ENCODE measurements at places on chromosomes 13 and 19.

DNA sequence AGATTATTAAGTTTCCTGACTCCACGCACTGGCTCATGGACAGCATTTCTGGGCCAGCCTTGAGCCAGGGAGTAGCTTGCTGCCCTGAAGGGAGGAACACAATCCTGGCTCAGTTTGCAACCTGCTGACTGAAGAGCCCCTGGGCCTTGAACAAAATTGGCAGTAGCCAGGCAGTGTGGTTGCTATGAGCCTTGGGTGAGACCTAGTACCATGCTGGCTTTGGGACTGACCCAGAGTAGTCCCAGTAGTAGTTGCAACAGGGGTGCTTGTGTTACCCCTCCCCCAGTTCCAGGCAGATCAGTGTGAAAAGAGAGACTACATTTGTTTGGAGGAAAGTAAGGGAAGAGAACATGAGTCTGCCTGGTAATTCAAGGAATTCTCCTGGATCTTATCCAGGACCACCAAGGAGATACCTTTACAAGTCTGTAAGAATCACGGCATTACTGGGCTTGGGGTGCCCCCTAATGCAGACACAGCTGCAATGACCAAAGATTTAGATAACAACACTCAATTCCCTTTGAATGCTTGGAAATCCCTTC is 22.0 kb downstream of the ITGBL1 start:
- DNase-seq = no peak

DNA sequence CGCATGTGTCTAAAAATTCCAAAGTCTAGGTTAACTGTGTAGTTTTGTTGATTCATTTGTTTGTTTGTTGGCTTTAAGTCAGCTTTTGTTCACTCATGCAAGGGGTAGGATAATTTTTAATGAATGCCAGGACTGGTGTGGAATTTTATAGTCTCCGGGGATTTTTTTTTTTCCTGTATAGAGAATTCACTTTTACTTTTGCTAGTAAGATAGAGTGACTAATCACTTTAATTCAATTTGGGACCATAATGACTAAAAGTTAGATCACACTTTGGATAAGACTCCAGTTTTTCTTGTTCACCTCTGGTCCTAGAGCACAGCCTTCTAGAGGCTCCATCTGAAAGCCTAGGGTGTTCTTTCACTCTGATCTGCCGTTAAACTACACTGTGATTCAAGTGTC is 1690.0 kb downstream of the PCDH9 start:
- no peak for DNase-seq

- DNase-seq = no peak
Observed at GRCh38 chr19:21439201-21439751, 42.3 kb downstream of the ZNF493 start.

- no peak for DNase-seq
Observed at GRCh38 chr13:39501702-39502324, 101.2 kb downstream of the LHFPL6 start.

DNA sequence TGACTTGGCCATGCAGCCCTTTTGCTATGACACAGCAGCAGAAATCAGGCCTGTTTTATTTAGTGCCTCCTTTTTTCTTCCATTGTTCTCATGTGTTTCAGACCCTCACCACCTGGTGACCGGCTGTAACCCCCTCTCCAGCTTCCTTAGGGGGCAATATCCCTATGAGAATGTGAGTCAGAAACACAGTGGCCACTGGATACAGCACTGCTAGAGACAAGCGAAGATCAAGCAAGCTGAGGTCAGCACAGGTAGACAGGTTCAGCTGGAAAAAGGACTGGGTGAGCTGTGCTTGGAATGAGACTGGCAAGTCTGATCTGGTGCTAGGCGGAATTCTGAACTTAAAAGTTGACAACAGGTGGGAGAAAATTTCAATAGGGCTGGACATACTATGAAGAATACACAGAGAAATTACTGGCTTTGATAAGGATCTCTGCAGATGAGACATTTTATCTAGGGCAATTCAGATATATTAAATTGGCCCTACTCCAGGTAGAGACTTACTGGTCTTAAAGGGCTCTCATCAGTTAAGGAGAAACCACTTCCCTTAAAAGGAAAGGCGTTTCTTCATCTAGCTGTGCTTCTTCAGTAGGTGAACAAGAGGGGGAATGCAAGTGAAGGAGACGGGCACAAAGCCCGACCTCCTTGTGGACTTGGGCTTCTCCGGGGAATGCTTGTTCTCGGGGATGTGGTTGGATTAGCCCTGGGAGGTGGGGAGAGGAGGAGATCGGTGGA is 83.3 kb downstream of the ERCC5 start:
- DNase-seq = no peak

DNA sequence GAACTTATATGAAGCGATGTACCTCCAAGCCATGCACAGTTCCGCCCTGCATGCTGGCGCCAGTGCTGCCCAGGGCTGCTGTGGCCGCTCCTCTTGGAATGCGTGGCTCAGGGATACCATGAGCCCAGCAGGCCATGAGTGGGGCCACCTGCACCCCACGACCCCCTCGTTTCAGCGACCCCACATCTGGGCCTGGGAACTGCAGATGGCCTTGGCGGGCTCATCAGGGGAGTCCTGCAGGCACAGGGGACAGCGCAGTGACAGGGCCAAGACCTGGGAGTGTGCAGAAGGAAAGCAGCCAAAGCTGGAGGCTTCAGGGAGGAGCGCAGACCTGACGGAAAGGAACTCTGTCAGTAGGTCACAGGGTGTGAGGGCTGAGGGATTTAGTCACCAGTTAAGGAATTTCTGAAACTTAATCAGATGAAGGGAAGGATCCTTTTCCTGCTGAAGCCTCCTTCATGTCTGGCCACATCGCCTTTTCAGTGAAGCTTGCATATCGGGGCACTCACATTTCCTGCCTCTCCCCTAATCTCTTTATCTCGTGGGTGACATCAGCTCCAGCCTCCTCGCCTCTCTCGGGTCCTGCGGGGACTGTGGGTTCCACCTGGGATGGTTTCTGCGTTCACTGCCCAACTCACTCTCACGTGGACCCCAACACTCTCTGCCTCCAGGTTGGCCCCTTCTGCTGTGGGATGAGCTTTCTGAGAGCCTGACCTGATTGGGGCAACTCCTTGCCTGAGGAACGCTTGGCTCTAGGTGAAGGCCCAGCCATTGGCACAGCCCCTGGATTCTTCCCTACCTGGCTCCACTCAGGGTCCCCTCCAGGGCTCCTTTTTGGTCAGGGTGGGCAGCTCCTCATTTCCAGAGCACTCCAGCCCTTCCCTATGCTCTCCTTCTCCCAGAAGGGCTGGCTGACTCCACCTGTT is 123.5 kb downstream of the CRYL1 start:
- no peak for DNase-seq

- DNase-seq = no peak
Observed at GRCh38 chr13:40185414-40185813, 481.0 kb downstream of the FOXO1 start.

DNA sequence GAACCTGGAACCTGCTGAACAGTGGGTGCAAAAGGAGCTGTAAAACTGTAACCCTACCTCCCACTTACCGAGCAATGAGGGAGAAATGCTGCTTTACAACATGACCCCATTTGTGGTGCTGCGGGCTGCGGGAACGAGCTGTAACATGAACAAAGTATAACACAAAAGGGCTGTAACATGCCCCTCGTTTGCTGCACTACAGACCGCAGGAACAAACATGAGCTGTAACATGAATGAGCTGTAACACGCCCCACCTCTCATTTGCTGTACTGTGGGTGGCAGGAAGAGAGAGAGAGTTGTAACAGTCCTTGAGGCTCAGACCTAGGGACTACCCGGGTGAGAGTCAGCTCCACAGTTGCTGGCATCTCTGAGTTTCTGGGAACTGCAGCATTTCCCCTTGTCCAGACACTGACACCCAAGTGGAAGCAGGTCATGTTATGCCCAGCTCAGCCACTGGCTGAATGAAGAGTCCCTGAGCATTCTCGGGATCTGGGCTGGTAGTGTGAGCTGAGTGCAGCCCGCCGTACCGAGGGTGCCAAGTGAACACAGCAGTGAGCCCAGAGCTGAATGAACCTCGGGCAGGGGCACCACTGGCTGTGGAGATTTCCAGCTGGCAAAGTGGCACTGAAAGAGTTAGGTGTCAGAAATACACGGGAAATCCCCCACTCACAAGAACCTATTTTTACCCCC is 1385.3 kb upstream of the SPRY2 start:
- DNase-seq = no peak

- DNase-seq = peak; percentile 2
Observed at GRCh38 chr13:42333613-42334328, 61.8 kb downstream of the AKAP11 start.

DNA sequence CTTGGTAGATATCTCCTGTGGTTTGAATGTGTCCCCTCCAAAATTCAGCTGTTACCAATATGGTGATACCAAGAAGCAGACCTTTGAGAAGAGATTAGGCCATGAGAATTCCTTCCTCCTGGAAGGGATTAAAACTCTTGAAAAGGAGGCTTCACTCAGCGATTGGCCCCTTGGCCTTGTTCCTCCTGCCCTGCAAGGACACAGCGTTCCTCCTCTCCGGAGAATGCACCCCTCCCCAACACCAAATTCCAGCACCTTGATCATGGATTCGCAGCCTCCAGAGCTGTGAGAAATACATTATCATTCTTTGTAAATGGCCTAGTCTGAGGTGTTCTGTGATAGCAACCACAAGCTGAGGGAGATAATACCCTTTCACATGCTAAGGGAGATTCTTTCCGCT is 34.5 kb upstream of the ARHGEF7 start:
- DNase-seq = no peak

DNA sequence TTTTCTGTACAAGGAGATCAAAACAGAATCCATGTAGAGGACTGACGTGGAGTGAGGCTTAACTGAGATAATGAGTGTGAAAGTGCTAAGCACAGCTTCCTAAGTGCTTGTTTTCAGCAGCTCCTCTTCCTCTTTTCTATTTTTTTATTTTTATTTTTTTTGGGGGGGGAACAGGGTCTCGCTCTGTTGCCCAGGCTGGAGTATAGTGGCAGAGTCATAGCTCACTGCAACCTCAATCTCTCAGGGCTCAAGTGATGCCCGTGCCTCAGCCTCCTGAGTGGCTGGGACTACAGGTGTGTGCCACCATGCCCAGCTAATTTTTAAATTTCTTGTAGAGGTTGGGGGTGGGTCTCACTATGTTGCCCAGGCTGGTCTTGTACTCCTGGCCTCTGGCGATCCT is 5.6 kb upstream of the FOSB start:
- DNase-seq = no peak

DNA sequence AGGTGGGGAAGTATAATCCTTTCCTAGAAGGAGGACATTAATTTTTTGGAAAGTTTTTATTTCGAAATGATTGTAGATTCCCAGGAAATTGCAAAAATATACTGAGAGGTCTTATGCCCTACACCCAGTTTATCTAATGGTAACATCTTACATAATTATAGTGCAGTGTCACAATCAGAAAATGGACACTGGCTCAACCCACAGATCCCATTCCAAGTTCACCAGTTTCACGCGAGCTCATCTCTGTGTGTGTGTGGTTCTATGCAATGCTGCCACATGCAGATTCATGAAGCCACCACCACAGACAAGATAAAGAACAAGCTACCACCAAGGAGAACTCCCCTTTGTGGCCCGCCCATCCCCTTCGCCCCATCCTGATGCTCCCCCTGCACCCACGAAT is 24.4 kb downstream of the IL17D start:
- DNase-seq = no peak

GRCh38 chr13:31044364-31045285 is 112.2 kb downstream of the TEX26 start:
- peak; percentile 92 for DNase-seq

DNA sequence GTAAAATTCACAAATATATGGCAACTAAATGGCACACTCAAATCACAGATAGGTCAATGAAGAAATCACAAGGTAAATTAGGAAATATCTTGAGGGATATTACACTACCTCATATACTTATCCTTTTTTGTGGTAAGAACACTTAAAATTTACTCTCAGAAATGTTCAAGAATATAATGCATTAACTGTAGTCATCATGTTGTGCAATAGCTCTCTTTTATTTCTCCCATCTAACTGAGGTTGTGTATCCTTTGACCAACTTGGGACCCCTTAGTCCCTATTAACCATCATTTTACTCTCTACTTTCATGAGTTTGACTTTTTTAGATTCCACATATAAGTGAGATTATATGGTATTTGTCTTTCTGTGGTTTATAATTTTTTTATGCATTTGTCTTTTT is 52.6 kb downstream of the WTIP start:
- DNase-seq = no peak

- peak; percentile 35 for DNase-seq
Observed at GRCh38 chr13:73835138-73835721, 299.0 kb downstream of the KLF12 start.

- DNase-seq = no peak
Observed at GRCh38 chr19:2949939-2950285, 5.1 kb upstream of the ZNF77 start.

DNA sequence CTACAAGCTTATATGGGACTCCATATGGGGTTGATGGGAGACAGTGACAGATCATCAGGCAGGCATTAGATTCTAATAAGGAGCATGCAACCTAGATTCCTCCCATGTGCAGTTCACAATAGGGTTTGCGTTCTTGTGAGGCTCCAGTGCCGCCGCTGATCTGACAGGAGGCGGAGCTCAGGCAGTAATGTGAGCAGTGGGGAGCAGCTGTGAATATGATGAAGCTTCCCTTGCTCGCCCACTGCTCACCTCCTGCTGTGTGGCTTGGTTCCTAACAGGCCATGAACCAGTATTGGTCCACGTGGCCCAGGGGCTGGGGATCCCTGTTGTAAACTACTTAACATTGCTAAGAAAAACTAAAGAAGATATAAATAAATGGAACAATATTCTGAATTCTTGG is 378.4 kb downstream of the KCNRG start:
- peak; percentile 29 for DNase-seq

- no peak for DNase-seq
Observed at GRCh38 chr13:76968041-76968440, 19.7 kb downstream of the ACOD1 start.

- DNase-seq = no peak
Observed at GRCh38 chr19:1952635-1953034, 11.7 kb downstream of the CSNK1G2 start.

DNA sequence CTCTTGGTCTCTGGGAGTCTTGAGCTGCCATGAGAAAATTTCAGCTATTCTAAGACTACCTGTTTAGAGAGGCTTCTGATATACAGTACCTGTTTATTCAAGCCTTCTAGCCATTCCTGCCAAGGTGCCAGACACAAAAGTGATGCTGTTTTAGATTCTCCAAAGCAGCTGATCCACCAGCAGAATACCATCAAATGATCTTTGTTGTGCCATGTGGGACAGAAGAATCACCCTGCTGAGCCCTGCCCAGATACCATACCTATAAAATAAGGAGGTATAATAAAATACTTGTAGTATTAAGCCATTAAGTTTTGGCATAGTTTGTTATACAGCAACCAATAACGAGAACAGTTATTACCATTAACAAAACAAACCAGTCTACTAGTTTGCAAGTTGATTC is 14.1 kb upstream of the SOX21 start:
- DNase-seq = no peak
